Epithelial cell of proximal tubule (primary cell): ENCODE measurements at places on chromosomes 12 and 14.

- no peak for DNase-seq
Observed at GRCh38 chr12:119631930-119632678, 35.8 kb upstream of the PRKAB1 start.

- no peak for DNase-seq
Observed at GRCh38 chr12:71069311-71069710, 88.5 kb downstream of the TSPAN8 start.

GRCh38 chr14:23104591-23105347, at the start of gene CIROP:
TSS of gene CIROP (minus strand) at chr14:23104989. CDS start at chr14:23104920, 69 bp downstream.
- no peak for DNase-seq

GRCh38 chr12:110649341-110649847, 35.5 kb downstream of the TCTN1 start:
- no peak for DNase-seq

- no peak for DNase-seq
Observed at GRCh38 chr14:99941211-99941610, 124.0 kb upstream of the EVL start.

- no peak for DNase-seq
Observed at GRCh38 chr12:2785017-2785416, 9.8 kb upstream of the FKBP4 start.

DNA sequence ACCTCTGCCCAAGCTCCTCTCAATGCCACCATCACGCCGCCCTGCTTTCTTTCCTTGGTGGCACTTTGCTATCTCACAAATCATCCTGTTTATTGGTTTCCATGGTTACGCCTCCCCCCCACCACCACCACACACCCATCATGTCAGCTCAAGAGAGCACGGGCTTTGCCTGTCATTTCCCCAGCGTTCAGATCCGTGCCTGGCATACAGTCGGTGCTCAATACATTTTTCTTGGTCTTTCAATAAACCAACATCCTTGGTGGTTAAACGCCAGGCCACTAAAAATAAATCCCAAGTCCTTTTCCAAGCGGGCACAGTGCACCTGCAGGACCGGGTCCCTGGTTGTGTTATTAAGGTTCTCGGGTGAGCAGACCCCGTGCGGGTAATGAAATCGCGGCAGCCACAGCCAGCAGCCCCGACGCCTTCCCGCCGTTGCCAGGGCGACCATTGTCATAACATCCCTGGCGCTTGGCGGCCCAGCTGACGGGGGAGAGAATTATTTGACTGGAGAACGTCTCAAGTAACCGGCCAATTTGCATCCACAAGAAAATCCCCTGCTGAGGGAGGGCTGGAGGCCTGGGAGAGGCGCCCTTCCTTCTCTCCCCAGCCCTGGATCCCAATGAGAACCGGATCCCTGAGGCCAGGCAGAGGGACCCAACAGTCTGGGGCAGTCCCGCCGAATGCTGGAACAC, 92.9 kb downstream of the KSR2 start:
- DNase-seq, result no peak

DNA sequence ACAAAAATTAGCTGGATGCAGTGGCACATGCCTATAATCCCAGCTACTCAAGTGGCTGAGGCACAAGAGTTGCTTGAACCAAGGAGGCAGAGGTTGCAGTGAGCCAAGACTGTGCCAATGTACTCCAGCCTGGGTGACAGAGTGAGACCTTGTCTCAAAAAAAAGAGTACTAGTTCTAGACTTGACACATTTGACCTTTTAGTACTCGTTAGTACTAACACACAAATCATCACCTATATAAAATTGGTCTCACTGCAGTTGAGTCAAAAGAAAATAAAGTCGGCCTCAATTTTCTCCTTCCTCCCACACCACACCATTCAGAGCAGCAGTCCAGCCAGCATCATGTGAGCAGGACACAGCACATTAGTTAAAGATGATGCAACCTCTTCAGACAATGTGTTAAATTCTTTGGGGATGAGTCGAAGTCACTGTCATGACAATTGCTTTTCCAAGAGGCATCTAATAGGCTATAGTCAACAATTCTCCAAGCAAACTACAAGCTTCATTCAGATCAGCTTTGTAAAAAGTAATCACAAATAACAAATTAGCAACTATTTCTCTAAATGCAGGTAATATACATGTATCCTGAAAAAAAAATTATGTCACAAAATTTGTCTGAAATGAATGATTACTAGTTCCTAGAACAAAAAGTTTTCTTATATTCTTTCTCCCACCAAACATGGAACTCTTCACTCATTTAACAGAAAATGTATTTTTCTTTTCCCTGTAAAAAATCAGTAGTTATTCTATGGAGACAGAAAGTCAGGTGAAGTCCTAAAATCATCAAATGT, 55.6 kb downstream of the CLIP1 start:
- DNase-seq, result peak; percentile 94

GRCh38 chr14:68807148-68807600, 14.3 kb upstream of the ZFP36L1 start:
- no peak for DNase-seq

- no peak for DNase-seq
Observed at GRCh38 chr12:58583529-58583928, 336.8 kb downstream of the LRIG3 start.

DNA sequence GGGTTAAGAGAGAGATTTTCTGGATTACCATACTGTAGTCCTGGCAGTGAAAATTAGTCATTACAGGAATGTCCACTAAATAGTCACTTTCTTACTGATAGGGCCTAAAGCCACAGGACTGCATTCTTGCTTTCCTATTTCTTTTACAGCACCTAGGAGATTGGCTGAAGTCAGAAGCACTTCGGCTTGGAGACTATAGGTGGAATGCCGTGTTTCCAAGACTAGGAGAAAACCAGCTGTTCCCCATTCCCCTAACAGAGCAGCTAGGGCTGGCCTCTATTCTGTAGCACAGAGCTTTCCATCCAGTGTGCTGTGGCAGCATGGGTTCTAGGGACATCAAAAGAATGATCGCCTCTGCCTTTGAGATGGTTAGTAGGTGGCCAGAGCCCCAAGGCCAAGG, 15.1 kb downstream of the PIGH start:
- no peak for DNase-seq

- no peak for DNase-seq
Observed at GRCh38 chr12:54544743-54545142, 4.7 kb upstream of the PDE1B start.
